CD8-positive, alpha-beta T cell (primary cell): ENCODE measurements at places on chromosomes 12 and 14.

DNA sequence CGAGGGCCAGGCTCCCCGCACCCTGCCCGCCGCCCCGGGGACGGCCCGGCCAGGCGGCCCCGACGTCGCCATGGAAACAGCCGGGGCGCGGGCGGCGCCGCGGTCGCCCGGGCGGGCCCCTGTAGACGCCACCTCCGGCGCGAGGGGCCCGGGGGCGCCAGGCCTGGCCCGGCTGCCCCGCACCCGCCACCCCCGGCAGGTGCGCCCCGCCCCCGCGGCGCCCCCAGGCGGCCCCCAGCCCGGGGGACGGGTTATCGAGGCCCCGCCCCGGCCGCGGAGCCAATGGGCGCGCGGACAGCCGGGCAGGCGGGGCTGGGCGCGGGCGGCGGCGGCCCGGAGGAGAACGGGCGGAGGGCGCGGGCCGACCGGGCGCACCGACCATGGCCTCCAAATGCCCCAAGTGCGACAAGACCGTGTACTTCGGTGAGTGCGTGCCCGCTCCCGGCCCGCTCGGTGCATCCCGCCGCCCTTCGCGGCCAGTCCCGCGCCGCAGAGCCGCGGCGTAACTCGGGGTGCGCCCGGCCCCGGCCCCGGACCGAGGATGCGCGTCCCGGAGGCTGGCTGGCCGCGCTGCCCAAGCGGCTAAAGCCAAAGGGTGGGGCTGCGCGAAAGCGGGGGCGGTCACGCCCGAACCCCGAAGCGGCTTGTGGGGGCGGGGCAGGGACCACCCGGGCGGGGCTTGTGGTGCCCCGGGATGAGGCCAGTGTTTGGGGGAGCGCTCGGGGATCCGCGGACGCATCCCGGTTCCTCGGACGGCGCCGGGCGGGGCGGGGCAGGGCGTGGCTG, at the start of gene CRIP2:
Gene CRIP2 (plus strand): TSS at position 339 of the 786 bp plus-strand sequence. CDS start 42 bp downstream, at position 381.
- no peak for DNase-seq

- no peak for DNase-seq
Measured at GRCh38 chr12:65495233-65495632, 216.8 kb downstream of the MSRB3 start.

- no peak for DNase-seq
Measured at GRCh38 chr14:76267322-76268046, 108.5 kb upstream of the ESRRB start.

DNA sequence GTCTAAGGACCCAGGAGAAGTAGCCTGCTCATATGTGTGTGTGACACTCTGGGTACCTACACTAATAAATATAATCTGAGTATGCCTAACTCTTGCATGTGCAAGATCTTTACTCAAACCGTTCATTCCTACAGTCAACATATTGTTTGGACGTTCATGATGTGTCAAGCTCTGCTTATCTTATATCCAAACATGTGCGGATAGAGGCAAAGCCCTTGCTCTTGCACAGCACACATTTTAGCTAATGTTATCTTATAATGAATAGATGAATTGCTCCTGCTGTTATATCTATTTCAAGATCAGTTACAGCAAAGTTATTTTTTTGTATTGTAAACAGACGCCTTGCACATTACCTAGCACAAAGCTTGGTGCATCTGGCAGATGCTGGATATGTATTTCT, 228.4 kb upstream of the FLRT2 start:
- DNase-seq: no peak

DNA sequence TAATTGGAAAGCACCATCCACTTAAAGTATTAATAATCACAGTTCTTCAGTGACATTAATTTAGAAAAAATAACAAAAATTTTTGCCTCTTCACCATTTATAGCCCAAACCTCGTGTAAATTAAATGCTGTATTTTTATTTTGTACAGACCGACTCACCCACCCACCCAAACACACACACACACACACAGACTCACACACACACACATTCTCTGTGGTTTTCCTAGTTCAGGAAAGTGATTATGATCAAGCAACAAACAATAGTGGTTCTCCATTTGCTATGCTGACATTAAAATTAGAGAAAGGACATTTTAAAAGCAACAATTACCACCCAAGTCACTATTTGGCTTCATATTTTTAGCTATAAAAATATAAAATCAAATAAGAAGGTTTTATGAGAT, 112.5 kb upstream of the FLRT2 start:
- no peak for DNase-seq

DNA sequence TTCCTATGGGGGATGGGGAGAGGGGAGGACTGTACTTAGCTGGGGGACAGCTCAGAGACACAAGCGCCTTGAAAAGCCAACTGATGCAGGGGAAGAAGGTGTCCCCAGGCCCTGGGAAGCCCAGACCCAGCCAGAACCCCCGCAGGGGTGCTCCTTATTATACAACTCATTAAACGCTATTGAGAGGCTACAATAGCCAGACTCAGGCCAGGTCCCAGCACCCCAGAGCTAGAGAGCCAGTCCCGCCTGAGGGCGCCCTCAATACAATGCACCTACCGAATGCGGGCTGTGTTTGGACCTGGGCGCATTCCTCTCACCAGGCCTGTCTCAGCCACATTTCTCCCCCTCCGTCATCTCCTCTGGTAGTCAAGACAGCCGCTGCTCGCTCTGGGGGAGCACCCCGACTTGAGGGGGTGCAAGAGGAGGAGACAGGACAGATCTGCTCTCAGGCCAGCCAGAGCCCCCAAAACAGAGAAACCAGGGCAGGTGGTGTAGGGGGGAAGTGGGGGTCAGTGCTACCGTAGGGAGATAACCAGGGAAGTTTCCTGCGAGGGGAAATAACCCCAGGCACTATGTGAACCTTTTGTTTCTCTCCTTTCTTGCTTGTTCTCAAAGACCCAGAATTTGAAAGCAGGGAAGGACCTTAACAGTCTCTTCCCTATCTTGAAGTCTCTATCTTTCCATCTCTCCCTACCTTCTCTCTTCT, 6.1 kb upstream of the ASIC1 start:
- DNase-seq: no peak

DNA sequence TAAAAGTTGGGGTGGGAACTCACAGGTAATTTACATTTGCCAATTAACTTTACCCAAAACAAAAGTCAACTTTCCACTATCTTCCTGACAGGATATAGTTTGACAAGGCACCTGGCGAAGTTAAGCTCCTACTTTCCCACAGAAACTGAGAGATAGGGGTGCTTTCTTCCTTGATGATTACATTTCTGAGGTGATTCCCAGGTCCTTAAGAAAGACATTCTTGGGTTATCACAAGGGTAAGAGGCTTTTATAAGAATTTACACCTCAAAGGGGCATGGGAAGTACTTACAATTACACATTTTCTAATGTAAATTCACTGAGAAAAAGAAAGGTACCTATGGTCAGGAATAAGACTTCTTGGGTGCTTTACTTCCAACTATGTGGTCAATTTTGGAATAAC, 660.9 kb upstream of the MGAT4C start:
- DNase-seq: no peak

- no peak for DNase-seq
Measured at GRCh38 chr14:31292937-31293616, 85.5 kb upstream of the HECTD1 start.

DNA sequence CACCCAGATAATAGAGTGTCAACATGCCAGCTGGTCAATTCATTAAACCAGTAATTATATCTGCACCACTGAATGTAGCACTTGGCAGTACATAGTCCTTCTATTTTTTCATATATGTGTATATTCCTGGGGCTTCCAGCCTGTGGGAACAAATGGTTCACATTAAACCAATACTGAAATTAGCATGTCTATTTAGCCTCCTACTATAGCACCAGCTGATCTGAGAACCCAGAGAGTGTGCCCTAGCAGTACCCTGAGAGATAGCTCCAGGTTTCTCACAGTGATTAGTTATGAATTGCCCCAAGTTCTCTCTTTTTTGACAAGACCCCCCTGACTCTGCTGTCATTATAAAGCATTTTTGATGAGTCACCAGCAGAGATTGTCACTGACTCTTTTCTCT, 1097.3 kb upstream of the FLRT2 start:
- DNase-seq: no peak

GRCh38 chr14:65846196-65846868, 433.8 kb downstream of the FUT8 start:
- no peak for DNase-seq
